ENCODE measurements at places on chromosomes 16 and 17.

GRCh38 chr17:72913142-72913682, 179.3 kb downstream of the SLC39A11 start:
- no peak for DNase-seq

DNA sequence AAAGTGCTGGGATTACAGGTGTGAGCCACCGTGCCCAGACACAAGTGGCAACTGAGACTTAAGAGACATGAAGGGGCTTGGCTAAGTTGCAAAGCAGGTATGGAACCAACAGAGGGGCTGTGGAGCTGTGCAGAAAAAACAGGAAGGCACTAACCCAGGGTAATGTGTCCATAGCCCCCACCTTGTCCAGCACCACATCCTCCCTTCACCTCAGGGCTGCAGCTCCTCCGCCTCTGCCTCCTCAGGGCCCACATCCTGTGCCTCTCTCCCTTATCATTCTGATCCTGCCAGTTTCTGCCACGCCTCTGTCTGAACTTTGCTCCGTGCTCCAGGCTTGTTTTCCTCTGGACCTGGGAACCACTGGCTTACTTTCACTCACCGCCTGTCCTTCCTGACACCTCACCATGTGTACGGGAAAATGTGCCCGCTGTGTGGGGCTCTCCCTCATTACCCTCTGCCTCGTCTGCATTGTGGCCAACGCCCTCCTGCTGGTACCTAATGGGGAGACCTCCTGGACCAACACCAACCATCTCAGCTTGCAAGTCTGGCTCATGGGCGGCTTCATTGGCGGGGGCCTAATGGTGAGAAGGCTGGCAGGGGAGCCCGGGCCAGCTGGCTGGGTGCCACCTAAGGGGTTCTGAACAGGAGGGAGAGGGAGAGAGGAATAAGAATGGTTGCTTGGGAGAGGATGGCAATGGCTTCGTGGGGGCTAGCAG, at the start of gene TM4SF5:
TM4SF5 (plus strand) TSS at position 368 of the 716 bp plus-strand sequence; CDS start at position 405, 37 bp downstream.
- DNase-seq: peak; percentile 68

DNA sequence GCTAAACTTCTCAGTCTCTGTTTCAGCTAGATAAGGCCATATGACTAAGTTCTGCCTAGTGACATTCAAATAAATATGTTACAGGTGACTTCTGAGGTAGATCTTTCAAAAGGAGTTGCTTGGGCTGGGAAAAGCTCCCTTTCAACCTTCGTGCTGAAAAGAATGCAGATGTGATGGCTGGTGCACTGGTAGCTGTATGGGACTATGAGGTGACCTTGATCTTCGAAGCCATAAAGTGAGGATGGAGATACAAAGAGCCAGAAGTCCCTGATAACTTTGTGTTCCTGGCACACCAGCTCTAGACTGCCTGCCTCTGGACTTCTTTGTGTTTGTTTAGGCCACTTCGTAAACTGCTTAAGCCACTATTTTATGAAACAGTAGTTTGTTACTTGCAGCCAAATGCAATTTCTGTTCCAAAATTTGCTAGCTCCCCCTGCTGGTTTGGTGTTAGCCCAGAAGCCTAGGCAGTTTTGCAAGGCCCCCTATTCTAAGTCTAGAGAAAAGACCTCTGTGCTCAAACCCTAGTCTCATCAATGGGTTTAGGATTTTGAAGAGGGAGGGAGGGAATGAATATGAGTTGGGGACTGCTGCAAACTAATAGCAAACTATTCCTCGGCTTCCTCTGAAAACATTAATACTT, 23.3 kb upstream of the ERCC4 start:
- no peak for DNase-seq

- DNase-seq: peak; percentile 63
Observed at GRCh38 chr17:66494023-66494803, 191.8 kb downstream of the PRKCA start.

DNA sequence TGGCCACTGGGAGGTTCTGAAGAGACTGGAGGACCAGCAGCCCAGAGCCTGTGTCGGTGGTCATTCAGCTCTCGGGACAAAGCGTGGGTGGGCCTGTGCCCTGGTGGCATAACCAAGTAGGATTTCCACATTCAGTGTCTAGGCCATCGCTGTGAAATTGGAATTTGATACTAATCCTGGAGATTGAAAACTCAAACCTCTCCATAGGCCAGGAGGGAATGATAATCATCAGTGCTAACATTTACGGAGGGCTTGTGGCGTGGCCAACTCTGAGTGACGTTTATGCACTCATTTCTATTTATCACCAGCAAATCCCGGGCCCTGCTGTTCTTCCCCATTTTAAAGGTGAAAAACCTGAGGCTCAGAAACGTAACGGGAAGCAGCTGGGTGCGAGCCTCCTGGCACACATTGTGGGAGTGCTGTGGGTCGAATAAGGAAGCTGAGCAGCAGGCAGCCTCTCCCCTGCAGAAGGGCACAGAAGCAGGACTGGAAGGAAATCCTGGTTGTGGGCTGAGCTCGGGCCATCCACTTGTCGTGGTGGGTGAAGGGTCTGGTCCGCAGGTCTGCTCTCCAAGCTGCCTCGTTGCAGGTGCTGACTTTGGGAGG, 33.1 kb downstream of the RAI1 start:
- DNase-seq: no peak

DNA sequence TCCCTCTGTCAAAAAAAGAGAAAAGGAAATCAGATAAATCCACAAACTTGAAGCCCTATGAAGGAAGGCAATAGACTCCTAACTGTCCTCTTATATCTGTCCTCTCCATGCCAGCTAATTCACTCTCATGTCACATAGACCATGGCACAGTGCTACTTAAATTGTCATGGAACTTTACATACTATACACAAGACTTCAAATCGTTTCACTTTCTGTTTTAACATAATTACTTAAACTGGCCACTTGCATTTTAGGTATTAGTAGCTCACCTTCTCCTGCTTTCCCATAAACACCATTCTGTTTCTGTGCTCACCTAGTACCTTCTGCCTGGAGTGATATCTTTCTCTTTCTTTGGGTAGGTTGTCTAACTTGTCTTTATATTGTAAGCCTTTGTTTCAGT, 816.7 kb upstream of the KIF2B start:
- DNase-seq: no peak

DNA sequence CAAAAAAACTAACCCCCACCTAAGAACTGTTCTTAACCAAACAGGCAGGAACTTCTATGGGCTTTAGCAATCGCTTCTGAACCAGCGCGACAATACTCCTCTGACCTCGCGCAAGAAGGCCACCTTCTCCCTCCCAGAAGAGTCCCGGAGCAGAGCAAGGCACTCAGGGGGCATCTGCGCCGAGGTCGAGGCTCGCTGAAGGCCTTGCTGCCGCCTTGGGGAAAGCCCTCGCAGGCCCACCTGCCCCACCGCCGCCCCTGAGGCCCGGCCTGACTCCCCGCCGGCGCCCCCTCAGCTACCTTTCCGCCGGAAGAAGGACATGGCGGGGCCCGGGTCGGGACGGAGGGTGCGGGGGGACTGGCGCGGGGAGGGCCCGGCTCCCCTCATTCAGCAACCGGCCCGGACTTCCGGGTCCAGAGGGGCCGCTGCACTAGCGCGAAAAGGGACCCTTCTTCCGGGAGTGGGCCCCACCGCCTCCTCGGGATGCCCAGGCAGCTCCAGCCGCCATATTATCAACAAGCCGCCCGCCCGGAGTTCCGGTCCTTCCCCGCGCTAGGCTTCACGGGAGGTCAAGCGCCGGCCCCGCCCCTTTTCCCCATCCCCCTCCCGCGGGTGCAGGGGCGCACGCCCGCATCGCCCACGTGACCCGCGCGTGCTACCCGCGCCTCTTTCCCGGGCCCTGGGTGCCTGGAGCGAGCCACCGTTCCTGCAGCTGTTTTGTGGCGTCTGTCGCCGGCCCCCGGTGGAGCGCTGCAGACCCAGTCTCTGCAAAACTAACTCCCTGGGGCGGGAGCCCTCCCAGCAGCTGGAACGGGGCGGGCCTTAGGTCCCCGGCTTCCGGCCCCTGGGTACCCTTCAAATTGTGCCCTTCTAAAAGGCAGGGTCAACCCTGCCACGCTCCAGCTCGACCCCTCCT, at the start of gene AKAP10:
AKAP10 (minus strand) TSS at position 536 of the 916 bp plus-strand sequence; CDS start at position 387, 149 bp downstream.
- peak; percentile 81 for DNase-seq

Data from Jurkat, Clone E6-1 (cell line).